Activated naive CD4-positive, alpha-beta T cell (primary cell): ENCODE measurements at places on chromosomes 13 and 19.

DNA sequence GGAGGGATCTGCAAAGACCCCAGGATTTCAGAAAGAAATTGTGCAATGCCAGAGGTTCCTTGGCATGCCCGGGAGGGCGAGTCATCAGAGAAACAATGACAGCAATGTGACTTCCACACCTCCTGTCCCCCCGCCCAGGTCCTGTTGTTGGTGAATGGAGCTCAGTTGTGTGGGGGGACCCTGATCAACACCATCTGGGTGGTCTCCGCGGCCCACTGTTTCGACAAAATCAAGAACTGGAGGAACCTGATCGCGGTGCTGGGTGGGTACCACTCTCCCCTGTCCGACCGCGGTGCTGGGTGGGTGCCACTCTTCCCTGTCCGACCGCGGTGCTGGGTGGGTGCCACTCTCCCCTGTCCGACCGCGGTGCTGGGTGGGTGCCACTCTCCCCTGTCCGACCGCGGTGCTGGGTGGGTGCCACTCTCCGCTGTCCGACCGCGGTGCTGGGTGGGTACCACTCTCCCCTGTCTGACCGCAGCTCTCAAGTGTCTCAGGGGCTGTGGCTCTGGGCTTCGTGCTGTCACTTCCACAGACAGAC lies 5.2 kb upstream of the F10 start:
- no peak for DNase-seq

GRCh38 chr13:32751340-32751739 lies 165.1 kb downstream of the PDS5B start:
- DNase-seq: no peak

- no peak for DNase-seq
Measured at GRCh38 chr13:50140581-50141374, 125.5 kb downstream of the KCNRG start.

DNA sequence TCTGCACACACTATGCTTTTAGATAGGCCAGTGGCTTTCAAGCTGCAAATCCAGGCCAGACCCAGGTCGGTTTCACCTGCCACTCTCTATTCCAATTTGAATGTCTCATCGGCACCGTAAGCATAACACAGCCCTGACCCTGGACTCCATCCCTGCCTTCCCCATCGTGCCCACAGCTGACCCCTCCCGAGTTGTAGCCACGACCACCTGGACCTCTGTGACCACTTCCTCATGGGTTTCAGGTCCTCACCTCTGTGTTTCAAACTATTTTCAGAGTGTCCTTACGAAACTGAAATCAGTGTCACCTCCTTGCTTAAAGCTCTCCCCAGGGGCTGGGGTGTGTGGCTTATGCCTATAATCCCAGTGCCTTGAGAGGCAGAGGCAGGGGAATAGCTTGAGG lies 9.0 kb upstream of the HSH2D start:
- no peak for DNase-seq

- DNase-seq: no peak
Measured at GRCh38 chr19:31538879-31539278, 189.6 kb upstream of the TSHZ3 start.

GRCh38 chr19:56699552-56699951 lies 28.0 kb upstream of the ZNF835 start:
- DNase-seq: no peak

DNA sequence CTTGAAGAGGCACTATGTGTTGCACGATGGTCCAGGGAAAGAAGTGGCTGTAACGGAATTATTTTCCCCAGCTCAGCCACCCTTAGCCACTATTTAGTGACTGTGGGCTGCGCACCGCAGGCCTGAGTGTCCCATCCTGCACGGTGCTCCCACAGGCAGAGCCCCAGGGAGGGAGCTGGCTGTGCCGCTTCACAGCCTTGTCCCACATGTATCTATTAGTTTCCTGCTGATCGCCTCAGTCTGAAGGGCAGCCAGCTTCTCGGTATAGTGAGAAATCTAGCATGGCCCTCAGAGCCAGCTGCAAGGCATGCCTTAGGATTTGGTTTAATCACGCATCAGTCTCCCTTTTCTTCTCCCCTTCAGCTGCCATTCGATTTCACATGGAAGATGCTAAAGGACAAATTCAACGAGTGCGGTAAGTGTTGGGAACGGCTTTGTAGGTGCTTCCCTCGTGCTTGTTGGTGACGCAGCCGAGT lies 15.7 kb downstream of the PRAM1 start:
- no peak for DNase-seq

DNA sequence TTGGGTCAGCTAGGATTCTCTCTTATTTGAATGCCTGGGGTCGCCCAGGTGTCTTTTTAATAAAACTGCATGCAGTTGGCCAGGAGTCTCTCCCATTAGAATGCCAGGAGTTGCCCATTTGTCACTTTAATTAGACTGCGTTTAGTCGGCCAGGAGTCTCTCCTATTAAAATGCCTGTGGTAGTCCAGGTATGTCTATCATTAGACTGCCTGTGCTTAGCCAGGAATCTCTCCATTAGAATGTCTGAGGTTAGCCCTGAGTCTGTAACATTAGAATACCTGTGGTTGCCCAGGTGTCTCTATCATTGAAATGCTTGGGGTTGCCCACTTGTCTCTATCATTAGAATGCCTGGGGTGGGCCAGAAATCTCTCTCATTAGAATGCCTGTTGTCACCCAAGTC lies 1470.9 kb downstream of the UQCRFS1 start:
- DNase-seq: no peak

- no peak for DNase-seq
Measured at GRCh38 chr19:32339988-32340874, 5.2 kb upstream of the ZNF507 start.

DNA sequence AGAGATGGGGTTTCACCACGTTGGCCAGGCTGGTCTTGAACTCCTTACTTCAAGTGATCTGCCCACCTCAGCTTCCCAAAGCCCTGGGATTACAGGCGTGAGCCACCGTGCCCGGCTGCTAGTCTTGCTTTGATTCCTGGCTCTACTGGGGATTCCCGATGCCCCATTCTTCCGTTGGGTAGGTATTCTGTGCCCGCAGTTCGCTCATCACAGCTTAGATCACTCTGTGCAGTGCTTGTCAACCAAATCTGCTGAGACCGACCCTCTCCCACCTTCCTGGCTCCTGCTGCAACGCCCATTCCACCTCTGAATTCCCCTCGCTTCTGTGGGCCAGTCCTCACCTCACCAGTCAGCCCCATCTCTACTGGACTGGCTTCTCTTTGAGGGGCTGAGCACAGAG lies 4.6 kb upstream of the ZNF414 start:
- DNase-seq: no peak

DNA sequence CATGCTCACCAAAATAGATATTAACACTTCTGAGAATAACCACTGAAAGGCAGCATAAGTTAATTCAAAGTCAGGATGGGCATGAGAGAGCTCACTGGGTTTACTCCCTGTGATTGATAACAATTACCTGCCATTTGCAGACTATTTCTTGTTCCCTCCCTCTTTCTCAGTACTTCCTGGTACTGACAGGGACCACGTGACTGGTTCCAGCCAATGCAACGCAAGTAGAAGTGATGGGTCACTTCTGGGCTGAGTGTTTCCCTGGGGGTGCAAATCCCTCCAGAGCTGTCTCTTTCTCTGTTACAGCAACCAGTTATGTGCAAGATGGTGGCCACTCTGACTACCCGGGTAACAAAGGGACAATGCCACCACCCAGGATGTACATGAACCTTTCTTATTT lies 118.8 kb downstream of the EFNB2 start:
- DNase-seq: no peak
